ENCODE measurements at places on chromosomes 2 and 18.

DNA sequence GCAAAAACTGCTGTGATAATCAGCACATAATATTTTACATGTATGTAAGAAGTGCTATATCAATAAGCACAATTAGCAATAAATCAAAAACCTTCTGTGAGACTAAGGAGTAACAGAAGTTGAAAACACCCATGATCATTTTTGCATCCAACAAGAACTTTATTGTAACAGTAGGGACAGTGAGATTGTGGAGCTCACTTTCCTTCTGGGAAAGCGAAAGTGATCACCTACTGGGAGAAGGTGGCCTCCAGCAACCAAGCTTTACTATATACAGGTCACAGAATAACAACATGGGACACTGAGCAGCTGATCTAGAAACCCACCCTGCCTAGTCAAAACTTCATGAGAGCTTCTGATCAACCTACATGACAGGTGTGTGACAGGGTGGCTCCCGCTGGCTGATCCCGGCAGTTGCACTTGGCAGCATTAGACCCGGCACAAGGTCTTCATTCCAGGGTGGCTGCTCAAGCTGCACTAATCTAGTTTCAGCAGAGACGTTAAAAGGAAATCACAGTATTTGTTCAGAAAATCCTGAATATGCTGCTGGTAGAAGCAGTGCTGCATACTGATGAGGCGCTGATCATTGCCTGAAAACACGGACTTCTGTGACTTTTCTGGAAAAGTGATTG is 63.5 kb upstream of the ARL5A start:
- no peak for DNase-seq

GRCh38 chr2:179682756-179683155 is 178.7 kb downstream of the ZNF385B start:
- no peak for DNase-seq

DNA sequence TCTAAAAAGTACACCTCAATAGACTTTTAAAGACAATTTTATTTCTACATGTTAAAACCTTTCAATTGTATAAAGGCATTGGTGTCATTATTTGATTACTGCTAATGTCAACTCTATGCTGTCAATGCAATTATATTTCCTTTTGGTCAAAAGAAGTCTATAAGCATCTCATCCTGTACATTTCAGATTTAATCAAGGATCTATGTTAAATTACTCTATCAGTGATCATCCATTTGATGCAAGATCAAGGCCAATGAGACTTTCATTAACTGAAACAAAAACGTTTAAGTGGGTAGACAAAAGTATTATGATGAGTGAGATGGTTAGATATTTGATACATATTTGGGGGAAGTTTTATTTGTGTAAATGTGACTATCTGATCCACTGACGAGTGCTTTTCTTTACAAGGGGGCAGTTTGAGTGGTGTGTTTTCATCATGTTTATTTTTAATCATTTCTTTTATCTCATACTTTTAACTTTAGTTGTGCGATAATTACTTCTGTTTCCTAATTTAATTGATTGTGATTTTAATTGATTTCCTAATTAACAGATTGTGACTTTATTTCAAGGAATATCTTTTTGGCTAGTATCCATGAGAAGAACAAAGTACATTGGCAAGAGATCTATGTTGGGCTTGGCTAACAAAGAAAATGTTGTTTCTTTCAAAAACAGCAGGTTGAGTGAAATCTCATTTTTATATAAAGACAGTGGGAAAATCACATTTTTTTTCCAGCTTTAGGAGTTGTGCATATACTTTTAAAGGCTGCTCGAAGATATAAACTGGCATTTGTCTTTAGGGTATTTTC is 1.1 kb downstream of the ARHGAP28 start:
- DNase-seq, result no peak

DNA sequence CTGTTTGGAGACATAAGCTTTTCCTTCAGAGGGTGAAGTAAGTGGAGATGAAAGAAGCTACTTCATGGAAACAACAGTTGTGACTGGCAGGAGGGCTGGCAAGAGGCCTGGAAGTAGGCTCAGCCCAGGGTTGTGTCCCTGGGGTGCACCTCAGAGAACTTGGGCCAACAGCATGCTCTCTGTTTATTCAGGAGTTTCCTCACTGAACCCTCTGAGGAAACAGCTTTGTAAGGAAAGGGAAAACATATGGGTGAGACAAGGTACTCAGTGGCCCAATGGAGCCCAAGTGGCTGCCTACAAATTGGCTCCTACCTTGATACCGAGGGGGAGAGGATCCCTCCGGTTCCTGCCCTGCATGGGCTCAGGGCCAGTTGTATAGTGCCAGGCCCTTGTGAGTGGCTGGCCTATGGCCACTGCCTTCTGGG is 115.5 kb upstream of the ITGA6 start:
- no peak for DNase-seq

DNA sequence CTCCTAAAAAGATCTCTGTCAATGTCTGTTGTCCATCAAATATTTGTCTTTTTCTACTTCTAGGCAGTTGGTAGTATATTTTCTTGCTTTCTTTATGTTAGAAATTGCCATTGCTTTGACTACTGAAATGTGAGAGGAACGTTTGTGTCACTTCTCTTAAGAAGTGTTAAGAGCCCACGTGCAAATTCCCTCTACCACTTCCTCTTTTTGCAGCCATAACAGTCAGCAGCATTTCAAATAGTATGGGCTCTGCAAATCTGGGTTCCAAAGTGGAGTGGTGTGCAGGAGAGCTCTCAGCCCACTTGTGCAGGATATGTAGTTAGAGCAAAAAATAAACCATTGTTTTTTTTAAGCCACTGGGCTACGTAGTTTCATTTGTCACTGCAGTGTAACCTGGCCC is 314.0 kb downstream of the MEIS1 start:
- DNase-seq, result no peak

DNA sequence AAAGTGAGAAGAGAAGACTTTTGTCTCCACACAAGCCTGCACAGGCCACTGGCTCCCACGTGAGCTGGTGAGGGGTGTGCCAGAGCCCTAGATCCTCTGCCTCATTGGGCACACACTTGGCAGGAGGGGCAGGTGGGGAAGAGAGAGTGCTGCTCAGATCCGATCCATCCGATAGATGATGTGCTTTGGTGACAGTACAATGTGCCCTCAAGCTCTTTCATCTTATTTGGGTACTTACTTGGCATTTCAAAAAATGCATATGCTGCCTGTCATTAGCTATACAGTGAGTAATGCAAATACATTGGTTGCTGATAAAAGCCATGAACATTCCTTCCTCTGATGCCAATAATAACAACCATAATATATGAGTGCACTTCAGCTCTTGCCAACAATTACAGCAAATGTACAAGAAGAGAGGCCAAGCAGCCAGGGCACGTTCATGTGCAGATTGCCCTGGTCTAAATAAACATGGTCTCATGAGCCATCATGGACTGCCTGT is 255.3 kb downstream of the VAPA start:
- DNase-seq, result no peak

GRCh38 chr2:176960061-176960460 is 252.5 kb upstream of the HNRNPA3 start:
- DNase-seq, result no peak

DNA sequence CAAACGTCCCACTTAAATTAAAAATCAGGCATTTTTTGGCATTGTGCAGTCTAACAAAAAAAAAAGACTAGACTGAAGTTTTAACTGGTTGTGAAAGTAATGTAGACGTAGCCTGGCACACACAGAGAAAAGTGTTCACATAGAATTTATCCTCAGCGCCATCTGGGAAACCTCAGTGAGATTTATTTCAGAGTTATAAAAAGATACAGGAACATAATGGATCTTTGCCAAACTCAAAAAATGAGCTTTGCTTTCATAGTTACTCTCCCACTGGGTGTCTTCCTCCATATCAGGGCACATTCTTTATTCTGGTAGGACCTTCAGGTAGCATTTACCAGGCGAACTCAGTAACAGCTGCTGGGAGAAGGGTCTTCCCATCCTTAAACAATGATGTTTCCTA is 532.4 kb upstream of the SALL3 start:
- DNase-seq, result no peak

DNA sequence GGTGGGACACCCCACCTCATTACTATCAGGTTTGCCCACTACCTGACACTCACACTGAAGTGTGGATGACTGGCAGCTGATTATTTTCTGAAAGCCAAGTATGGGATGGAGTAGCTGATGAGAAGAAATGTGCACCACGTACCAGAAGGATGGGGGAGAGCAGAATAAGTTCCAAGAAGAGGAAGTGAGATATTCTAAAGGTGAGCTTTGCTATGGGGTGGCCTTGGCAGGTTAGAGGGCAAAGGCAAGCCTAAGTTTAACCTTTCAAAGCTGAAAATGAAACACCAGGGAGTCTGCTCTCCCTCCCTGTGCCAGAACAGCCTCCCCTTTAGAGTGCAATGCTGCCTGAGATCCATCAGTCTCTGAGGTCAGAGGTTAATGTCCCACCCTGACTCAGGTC is 196.1 kb upstream of the OSR1 start:
- no peak for DNase-seq
